Hepatic stellate cell (primary cell): ENCODE measurements at places on chromosomes 13 and 19.

DNA sequence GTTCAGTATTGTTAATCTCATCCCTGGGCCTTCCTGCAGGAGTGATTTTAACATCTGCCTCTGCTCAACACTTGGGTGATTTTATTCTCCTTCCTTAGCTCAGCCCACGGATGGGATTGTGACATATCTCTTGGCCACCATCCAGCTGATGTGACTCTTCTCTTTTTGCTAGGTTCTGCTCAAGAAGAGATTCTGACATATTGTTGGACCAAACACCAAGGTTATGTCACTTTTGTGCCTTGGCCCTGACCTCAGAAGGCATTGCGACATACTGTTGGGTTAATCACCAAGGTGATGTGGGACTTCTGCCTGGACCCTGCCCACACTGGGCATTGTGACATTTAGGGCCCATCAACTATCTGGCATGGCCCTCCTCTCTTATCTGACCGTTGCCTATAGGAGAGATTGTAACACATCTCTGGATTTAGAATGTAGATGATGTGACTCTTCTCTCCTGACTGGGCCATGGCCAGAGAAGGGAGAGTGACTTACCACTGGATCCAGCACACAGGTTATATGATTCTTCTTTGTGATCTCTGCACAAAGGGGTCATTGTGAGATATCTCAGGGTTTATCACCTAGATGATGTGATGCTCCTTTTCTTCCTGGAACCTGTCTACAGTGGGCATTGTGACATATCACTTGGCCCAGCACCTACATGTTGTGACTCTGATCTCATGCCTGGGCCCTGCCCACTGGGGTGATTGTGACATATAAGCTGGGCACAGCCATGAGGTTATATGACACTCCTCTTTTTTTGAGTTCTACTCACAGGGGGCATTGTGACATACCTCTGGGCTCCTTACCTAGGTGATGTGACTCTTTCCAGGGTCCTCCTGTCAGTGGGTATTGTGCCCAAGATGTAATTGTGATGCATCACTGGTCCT is 88.8 kb downstream of the ZNF429 start:
- no peak for DNase-seq

GRCh38 chr13:51298812-51299211 is 40.7 kb upstream of the SERPINE3 start:
- DNase-seq, result no peak

DNA sequence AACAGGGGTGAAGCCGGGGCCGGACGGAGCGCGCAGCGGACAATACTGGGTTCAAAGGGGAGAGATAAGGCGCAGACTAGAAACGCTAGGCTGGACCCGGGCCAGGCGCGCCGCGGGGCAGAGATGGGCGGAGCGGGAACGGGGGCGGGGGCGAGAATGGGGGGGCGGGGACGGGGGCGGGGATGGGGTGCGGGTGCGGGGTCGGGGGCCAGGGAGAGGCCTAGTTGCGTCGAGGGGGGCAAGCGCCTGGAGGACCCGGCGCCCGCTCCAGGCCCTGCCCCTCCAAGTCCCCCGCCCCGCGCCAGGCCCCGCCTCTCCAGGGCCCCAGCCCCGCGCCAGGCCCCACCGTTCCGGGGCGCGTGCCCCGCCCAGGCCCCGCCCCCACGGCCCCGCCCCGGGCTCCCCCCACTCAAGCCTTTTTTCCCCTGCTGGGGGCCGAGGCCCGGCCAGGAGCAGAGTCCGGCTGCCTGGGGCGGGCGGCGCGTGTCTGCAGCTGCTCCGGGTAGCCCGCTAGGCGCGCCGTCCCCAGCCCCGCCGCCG is at the start of gene CERS4:
TSS of gene CERS4 (plus strand) at position 449 of the 540 bp plus-strand sequence. CDS start 41,707 bp downstream, outside the sequence.
- DNase-seq, result no peak

DNA sequence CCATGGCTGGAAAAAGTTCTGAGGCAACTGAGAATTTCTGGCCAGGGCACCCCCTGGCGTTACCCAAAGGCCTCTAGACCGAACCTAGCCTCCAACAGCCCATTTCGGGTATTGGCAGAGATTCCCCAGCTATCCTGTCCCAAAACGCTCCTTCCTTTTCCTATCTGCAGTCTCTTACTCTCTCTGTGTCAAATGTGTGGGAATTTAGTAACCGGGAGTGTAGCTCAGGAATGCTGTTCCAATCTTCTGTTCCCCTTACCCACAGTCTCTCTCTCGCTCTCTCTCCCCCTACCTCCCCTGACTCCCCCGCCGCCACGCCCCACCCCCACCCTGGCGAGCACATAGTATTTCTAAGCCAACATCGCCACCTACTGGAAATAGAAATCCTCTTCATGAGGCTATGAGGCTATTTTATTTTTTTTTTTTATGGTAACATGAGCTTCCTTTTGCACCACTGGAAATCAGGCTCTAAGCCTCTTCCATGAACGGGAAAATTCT is 27.0 kb downstream of the OXGR1 start:
- no peak for DNase-seq

DNA sequence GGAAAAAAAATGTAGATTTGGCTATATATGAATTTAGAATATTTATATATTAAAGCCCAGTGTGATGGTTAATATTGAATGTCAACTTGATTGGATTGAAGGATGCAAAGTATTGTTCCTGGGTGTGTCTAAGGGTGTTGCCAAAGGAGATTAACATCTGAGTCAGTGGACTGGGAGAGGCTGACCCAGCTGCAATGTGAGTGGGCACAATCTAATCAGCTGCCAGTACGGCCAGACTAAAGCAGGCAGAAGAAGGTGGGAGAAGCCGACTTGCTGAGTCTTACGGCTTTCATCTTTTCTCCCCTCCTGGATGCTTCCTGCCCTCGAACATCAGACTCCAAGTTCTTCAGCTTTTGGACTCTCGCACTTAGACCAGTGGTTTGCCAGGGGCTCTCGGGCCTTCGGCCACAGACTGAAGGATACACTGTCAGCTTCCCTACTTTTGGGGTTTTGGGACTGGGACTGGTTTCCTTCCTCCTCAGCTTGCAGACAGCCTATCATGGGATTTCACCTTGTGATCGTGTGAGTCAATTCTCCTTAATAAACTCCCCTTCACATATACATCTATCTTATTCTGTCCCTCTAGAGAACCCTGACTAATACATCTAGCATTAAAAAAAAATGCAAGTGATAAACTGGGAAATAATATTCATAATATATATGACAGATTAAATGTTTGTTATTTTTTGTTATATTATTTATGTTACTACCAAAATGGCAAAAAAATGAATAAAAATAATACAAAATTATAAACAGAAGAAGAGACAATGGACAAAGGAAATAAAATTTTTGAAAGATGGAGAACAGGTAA is 122.4 kb downstream of the DLEU7 start:
- no peak for DNase-seq

- no peak for DNase-seq
Measured at GRCh38 chr19:13057744-13058143, 44.9 kb downstream of the LYL1 start.

GRCh38 chr13:51599444-51600176 is 15.3 kb downstream of the WDFY2 start:
- DNase-seq, result no peak
